Islet precursor cell (in vitro differentiated cells): ENCODE measurements at places on chromosomes 6 and 20.

GRCh38 chr6:148325316-148326068 lies 17.1 kb upstream of the SASH1 start:
- DNase-seq: no peak

GRCh38 chr20:49851231-49851705 lies 38.6 kb downstream of the SLC9A8 start:
- DNase-seq: no peak

DNA sequence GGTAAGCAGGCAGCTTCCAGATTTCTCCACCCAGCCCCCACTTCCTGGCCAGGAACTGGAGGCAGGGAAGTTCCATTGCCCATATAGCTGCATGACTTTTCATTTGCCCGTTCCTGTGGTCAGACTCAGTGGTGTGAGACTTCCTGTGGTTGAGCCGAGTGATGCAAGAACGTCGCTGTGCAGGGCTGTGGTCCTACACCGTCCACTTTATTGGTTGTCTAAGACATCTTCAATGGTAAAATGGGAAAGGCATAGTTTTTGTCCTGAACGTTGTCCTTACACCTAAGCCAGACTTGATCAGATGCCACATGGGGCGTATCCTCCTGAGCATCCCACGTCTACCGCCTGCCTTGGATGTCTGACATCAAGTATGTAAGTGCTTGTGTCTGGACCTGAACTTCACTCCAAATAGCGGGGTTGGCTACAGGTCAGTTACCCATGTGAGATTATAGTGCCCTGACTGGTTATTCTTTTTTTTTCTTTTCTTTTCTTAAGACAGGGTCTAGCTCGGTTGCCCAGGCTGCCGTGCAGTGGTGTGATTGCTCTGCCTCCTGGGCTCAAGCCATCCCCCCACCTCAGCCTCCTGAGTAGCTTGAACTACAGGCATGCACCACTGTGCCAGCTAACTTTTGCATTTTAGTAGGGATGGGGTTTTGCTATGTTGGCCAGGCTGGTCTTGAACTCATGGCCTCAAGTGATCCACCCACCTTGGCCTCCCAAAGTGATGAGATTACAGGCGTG lies 25.9 kb upstream of the GTSF1L start:
- no peak for DNase-seq

- no peak for DNase-seq
These were observed 131.2 kb downstream of the BCAS1 start for GRCh38 chr20:53939190-53939571.

DNA sequence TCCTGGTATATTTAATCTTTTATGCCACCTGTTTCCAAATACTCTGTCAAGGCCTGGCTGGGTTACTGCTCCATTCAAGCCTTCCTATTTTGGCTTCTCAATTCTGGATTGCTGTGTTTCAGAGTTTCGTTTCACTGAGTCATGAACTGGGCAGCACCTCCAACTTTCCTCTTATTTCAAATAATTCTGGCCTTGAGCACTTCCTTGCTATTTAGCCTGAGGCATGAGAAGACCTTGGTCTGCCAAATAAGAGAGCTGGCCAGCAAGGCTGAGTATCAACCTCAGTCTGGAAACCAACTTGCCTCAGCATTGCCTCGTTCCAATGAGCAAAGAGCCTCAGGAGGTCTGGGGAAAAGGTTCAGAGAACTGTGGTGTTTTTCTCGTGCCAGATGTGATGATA lies 66.6 kb downstream of the TNFAIP3 start:
- no peak for DNase-seq

GRCh38 chr6:25485821-25486534 lies 166.0 kb upstream of the SCGN start:
- DNase-seq: no peak

DNA sequence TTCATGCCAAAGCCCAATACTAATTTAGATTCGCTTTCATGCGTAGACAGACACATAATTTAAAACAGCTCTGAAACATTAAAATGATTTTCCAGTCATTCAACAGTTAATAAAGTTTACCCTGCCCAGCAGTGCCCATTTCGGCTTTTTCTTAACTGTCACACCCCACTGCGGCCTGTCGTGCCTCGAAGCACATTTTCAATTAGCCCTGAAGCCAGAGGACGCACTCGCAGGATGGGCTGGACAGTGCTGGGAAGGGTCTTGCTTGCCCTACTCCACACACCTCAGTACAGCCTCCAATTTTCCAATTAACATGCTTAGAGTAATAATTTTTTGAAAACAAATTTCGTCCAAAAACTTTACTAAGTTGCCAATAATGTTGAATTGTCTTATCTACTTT lies 35.3 kb downstream of the TAF4 start:
- no peak for DNase-seq
